Stromal cell of bone marrow (primary cell): ENCODE measurements at places on chromosomes 6 and 20.

- peak; percentile 86 for DNase-seq
These were observed 4.6 kb upstream of the TXNDC5 start for GRCh38 chr6:7914991-7915789.

GRCh38 chr20:137668-138490 is 4.5 kb upstream of the DEFB126 start:
- no peak for DNase-seq

- DNase-seq, result peak; percentile 36
These were observed 323.3 kb upstream of the NT5E start for GRCh38 chr6:85126485-85127167.

DNA sequence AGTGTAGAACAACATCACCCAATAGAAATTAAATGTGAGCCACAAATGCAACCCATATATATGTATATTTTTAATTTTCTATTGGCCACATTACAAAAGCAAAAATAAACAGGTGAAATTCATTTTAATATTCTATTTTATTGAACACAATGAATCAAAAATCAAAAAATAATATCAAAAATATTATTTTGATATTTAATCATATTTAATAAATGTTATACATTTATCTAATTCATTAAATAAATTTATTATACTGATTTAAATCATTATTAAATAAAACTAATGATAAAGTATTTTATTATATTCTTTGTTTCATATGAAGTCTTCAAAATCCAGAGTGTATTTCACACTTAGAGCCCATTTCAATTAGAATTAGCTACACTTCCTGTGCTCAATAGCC is 98.4 kb upstream of the MANEA start:
- DNase-seq, result no peak

DNA sequence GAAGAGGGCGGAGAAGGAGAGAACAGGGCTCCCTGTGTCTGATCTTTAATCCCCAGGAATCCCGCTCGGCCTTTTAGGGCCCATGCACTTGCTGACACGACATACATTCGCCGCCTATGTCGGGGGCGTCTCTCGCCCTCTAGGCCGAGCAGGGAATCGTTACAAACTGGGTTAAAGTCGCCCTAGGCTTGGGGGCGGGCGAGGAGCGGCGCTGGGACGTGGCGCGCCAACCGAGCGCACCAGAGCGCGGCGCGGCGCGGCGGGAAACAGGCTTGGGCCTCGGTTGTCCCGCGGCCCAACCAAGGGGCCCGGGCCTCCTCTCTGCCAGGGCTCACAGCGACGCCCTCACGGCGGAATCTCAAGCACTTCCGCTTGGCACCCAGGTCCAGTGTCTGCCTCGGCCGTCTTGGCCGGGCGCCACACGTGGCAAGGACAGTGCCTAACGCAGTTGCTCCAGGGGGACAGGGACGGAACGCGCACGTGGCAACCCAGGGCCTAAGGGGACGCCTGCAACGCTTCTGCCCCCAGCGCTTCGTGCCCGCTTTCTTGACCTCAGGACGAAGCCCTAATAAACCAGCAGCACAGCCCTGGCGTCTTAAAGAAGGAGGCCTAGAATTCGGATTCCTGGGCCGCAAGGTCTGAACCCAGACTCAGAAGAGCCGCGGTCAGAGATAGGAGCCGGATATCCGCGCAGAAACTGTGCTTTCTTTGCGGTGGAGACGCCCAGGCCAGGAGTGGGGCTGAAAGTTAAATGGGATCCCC is 71.5 kb downstream of the NCR2 start:
- no peak for DNase-seq

- DNase-seq, result no peak
These were observed 110.3 kb upstream of the PRSS16 start for GRCh38 chr6:27136978-27137814.

GRCh38 chr6:169266746-169267591 is 13.3 kb upstream of the THBS2 start:
- no peak for DNase-seq

GRCh38 chr6:170211404-170212025 is 79.4 kb downstream of the DLL1 start:
- no peak for DNase-seq

- DNase-seq, result no peak
These were observed 119.4 kb downstream of the RFPL4B start for GRCh38 chr6:112466373-112467151.

DNA sequence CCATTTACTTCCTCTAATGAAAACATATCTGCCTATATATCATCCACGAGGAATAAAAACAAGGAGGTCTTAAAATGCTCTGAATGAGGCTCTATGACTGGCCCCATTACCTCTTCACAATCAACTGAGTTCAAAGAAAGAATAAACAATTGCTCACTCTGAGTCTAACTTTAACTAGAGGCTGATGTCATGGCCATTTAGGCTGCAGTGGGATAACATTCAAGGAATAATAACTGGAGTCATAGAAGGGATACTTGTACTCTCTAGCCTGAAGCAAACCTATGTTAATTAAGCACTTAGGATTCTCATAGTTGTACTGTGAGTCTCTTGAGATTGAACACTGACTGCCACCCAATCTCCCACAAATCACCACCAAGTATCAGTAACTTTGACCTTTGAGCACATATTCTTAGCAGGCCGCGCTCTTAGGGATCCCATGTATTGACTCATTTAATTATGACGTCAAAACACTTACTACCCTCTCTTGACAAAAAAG is 70.2 kb downstream of the PERP start:
- no peak for DNase-seq

- DNase-seq, result no peak
These were observed 874 bp downstream of the CD83 start for GRCh38 chr6:14118446-14118845.

- no peak for DNase-seq
These were observed 12.1 kb upstream of the NEDD9 start for GRCh38 chr6:11244387-11245126.

GRCh38 chr6:210778-211374 is 81.4 kb upstream of the DUSP22 start:
- no peak for DNase-seq

- no peak for DNase-seq
These were observed 38.8 kb downstream of the SUMO4 start for GRCh38 chr6:149438855-149439254.

DNA sequence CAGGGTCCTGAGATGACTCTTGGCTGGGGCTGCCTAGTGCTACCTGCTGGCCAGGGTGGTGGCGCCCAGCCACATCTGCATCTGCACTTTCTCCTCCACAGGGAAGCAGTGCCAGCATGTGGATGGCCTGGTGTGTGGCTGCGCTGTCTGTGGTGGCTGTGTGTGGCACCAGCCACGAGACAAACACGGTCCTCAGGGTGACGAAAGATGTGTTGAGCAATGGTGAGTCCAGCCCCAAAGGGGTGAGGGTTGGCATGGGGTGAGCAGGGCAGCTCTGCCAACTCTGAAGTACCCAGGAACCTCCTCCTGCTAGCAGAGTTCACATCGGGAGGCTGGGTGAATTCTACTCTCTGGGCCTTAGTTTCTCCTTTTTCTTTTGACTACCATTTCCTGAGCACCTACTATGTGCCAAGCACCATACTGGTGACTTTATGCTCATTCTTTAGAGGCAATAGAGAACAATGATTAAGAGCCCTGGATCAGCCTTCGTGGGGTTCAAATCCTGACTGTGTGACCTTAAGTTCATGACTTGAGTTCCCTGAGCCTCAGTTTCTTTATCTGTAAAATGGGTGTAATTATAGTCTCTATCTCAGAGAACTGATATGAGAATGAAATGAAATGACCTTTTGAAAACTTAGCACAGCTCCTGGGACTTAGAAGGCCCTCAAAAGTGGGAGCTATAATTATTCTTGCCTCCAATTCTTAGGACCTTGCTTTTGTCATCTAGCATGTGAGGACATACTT is 2.1 kb downstream of the BPIFB4 start:
- no peak for DNase-seq

DNA sequence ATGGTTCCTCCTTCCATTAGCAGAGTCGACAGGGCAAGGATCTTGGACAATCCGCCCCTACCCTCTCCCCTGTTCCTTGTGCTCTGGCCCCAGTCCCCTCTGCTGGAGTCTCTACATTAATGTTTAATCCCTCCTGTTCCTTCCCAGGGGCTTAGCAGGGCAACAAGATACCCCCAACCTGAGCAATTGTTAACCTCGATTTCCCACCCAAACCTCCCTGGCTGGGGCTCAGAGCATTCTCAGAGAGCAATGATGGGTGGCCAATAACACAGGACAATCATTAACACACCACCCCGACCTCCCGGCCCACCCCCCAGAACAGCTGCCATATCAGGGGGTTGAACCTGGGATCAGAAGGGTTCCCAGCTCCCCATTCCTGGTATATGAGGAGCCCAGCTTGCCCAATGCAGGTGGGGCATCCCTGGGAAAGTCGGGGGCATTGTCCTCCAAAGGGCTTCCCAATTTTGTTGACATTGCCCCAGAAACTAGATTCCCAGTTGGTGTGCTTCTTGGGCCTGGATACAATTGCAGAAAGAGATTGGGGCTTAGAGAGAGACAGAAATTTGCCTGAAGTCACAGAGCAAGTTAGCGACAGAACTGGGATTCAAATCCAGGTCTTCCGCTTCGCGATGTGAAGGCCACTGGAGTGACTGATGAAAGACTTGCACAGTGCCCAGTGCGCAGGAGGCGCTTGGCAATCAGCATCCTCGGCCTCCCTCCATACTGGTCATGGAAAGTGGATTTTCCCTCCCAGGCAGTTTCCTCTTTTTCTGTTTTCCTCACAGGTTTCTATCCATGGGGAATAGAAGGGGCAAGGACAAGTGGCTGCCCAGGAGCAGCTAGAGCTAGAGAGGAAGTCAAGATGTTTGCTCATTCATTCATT is 59.6 kb upstream of the TTPAL start:
- DNase-seq, result no peak
